Activated CD4-positive, alpha-beta T cell treated with anti-CD3 and anti-CD28 coated beads for 1 hour (primary cell): ENCODE measurements at places on chromosomes 3 and 15.

- no peak for DNase-seq
These were observed 38.4 kb upstream of the TERB2 start for GRCh38 chr15:44918136-44918535.

DNA sequence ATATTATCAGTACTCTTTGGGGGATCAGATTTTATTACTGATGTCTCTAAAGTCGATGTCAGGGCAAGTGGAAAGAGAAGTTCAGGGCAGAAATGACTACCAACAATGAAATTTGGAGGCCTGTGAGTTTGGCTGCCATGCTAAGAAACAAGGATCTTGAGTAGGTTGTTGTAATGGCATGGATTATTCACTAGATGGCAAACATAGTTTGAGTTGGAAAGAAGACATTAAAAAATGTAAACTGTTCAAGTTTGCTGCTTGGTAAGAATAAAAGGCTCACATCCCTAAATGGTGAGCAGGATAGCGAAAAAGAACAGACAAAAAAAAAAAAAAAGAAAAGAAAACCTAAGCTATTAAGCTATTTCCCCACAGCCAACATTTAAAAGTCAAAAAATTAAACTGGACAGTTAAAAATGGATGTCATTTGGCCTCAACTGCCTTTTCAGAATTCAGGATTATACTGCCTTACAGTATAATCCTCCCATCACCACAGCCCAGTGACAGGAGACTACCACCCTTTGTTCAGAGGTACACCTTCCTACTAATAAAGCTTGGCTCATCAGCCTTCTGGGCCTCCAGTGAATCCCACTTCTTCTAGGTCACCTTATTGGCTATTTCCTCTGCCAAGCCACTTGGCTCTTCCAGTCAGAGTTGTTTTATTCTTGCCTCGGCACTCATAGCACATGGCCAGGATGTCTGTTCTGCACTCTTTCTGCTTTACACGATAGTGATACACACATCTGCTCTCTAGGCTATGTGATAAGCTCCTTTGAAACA is 163.7 kb downstream of the PLD1 start:
- DNase-seq, result no peak

- no peak for DNase-seq
These were observed 7.6 kb downstream of the CHSY1 start for GRCh38 chr15:101244036-101244781.

- no peak for DNase-seq
These were observed 161.5 kb downstream of the NSMCE3 start for GRCh38 chr15:29107971-29108645.

GRCh38 chr3:141619450-141619849 is 118.6 kb upstream of the RNF7 start:
- DNase-seq, result no peak

DNA sequence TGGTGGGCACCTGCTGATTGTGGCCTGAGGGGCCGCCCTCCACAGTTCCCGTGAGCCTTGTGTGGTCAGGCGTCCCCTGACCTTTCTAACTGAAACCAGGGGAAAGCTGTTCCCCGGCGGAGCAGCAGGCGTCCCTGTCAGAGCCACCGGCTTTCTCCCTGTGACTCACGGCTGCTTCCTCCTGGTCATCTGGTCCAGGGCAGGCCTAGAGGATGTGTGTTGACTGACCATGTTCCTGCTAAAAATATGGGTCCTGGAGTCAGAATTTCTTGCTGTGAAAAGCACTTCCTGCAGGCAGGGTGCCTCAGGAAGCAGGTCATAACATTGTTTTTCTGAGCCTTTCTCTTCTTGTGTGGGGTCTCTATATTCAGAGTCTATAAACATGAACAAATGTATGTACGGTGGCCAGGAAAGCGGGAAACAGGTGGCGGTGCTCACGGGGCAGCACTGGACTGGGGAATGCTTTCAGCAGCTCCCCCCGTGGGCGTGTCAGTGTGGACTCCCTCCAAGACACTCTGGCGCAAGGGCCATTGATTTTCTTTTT is 38.4 kb upstream of the CGNL1 start:
- DNase-seq, result no peak

GRCh38 chr15:90062023-90062442 is 40.2 kb downstream of the IDH2 start:
- no peak for DNase-seq

GRCh38 chr15:66883284-66883911 is 181.4 kb downstream of the SMAD6 start:
- no peak for DNase-seq

DNA sequence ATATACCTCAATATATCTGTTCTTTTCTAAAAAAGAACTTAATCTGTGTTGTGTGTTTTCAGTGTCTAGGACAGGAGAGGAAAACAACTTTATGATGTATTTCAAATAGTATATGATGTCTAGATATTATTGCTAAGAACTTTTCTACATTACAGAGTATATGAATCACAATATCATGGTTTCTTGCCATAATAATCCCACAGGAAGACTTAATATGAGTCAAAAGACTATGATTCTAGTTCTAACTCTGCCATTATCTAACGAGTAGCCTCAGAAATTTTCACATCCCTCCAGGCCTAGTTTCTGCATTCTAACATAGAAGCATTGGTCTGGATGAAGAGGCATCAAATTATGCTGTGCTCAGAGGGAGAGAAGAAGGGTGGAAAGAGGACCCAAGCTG is 107.7 kb upstream of the SPRED1 start:
- no peak for DNase-seq

- DNase-seq, result no peak
These were observed 76.8 kb upstream of the LRIG1 start for GRCh38 chr3:66577426-66578203.

GRCh38 chr3:99269606-99270351 is 368.3 kb upstream of the DCBLD2 start:
- DNase-seq, result no peak

DNA sequence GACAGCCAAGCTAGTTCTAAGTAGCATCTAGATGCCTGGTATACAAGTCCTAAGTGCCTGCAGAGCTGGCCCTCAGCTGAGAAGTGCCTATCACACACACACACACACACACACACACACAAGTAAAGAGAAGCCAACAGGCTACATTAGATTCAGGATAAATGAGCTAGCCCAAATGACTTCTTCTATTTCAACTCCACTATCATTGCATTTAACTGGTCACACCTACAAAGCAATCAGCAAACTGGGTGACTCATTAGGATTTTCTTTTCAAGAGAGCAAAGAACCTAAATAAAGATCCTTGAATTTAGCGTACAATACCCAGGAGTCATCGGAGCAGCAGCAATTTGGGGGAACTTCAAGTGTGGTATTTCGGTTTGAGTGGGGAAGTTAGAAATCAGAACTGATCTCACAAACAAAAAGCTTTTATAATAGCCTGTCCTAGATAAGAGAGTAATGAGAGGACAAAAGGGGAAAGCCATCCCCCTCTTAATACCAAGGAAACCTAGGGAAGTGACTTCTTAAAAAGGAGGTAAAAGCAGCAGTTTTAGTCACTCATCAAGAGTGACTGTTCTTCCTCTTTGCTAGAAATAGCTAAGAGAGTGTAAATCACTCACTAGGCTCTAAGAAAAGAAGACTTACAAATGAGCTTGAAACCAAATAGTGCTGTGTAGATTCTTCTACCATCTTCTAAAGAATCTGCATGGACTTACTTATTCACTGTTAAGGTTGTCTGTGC is 112.7 kb downstream of the TNIK start:
- no peak for DNase-seq

GRCh38 chr15:100346866-100347512 is 5.2 kb upstream of the ADAMTS17 start:
- no peak for DNase-seq
